ENCODE measurements at places on chromosomes 7 and 10.

DNA sequence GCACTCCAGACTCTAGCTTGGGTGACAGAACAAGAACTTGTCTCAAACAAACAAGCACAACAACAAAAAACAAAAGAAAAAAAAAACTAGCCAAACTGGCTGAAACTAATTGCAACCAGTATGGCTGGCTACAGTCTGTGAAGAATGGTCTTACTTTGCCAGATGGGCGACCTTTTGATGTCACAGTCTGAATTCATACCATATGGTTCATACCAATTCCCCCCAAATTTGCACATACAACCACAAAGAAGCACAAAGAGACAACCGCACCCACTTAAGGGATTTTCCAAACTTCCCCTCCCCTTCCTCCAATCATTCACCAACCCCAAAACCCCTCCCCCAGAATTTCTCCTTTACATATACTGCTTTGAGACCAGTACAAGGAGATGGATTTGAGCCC lies 114.2 kb downstream of the SPAG6 start:
- no peak for DNase-seq

DNA sequence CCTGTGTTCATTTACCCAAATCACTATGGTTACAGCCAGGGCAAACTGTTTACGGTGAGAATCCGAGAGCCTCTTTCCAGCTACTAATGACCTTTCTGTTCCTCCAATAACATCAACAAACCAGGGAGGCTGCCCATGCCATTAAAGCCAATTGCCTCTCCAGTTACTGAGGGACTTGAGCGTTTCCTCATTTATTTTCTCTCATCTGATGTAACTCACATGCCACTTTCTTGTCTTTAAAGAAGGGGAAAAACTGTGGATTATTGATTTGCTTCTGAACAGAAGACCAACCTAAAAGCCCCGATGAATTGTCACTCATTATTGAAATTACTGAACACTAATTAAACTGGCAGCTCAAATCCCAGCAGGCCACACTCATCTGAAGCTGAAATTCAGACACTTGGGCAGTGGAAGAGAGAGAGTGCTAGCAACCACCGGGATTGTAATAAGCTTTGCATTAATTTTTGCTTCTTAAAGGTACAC lies 595.8 kb upstream of the MKI67 start:
- no peak for DNase-seq

DNA sequence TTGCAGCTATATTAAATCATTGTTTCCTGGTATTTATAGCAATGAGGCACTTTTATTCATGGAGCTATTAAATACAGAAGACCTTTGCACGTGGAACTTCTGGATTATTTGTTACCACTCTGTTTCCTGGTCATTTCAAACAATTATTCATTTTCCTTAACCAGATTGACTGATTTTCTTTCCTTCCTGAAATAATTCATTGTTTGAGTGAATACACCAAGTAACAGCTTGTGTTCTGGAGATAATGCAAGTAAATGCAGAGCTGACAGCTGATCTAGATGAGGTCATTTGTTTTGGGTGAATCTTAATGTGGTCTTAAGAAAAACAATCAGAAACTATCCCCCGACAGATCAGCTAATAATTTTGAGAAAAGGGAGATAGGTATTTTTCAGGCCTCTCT lies 497.7 kb downstream of the KIF20B start:
- no peak for DNase-seq

DNA sequence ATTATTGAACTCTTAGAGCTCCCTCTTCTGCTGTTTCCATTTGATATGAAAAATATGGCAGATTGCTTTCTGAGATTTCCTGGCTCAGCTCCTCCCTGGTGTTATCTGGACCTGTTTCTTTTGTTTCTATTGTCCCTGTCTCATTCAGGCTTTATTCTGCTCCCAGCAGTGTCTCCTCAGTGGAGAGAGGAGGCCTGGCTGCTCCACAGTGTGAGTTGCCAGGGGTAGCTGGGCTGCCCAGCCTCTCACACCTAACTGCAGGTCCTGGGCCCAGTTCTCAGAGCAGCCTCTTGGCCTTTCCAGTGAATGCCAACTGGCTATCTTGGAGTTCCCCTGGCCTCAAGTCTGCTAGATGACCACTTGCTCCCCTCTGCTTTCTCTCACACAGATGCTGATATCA lies 127.0 kb downstream of the VPS41 start:
- no peak for DNase-seq

Measured in NCI-H2107 (cell line).